Ecto neural progenitor cell (in vitro differentiated cells): ENCODE measurements at places on chromosomes 1 and 21.

DNA sequence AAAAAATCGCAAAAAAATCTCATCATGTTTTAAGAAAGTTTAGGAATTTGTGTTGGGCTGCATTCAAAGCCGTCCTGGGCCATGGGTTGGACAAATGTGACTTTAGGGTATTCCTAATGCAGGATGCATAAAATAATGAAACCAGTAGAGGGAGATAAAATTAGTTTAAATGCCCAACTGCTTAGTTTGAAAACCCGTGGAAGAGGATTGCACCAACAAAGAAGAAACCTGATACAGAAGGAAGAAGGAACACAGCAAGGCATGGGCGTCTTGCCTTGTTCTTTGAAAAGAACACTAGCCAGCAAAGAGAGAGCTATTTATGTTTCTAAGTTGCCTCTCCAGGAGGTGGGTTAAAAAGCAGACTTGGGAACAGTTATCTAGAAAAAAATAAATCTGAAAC lies 37.9 kb downstream of the WDR3 start:
- DNase-seq, result no peak

DNA sequence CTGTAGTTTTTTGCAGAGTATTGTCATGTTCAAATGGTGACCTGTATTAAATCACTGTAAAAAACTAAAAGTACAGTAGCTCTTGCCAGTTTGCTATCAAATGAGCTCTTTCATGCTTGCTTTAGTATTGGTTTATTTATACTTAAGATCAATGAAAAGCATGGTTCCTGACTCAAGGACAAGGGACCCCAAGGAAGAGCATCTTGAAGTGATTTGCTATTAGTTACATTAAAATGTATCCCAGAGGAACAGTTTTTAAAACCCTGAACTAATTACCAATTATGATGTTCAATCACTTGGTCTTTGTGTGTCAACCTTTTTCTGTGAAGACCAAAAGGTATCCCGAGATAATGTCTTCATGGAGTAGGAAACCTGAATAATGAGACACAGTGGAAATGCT lies at the start of gene OR13G1:
TSS of gene OR13G1 (minus strand) at position 101 of the 400 bp plus-strand sequence. CDS start 6,698 bp downstream, outside the sequence.
- no peak for DNase-seq

DNA sequence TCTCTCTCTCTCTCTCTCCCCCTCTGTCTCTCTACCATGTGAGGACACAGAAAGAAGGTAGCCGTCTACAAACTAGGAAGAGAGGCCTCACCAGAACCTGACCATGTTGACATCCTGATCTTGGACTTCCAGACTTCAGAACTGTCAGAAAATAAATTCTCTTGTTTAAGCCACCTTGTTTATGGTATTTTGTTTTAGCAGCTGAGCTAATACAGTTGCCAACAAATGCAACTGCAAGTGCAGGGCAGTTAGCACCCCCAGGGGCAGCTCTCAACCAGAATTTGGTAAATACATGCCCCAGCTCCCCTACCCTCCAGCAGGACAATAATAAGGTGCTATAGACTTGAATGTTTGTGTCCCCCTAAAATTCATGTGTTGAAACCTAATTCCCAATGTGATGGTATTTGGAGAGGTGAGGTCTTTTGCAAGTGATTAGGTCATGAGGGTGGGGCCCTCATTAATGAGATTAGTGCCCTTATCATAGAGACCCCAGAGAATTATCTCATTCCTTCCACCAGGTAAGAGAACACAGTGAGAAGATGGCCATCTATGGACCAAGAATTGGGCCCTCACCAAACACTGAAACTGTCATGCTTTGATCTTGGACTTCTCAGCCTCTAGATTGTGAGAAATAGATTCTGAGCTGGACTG lies 6.7 kb upstream of the SLC45A1 start:
- no peak for DNase-seq

- no peak for DNase-seq
These were observed 15.4 kb upstream of the AGTRAP start for GRCh38 chr1:11720525-11720924.

DNA sequence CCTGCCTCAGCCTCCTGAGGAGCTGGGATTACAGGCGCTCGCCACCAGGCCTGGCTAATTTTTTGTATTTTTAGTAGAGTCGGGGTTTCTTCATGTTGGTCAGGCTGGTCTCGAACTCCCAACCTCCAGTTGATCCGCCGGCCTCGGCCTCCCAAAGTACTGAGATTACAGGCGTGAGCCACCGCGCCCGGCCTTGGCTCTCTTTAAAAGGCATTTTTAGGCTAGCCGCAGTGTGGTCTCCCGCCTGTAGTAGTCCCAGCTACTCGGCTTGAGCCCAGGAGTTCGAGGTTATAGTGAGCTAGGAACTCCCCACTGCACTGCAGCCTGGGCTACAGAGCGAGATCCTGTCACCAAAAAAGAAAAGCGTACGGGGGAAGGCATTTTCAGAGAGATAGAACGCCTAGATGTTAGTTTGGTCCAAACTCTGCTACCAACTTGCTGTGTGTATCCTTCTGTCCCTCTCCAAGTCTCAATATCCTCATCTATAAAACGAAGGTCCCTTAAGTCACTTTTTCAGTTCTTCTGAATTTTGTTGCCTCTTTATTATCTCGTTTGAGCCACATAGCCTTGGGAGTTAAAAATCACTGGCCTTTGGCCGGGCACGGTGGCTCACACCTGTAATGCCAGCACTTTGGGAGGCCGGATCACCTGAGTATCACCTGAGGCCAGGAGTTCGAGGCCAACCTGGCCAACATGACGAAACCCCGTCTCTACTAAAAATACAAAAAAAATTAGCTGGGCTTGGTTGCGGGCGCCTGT lies 734 bp downstream of the MED18 start:
- peak; percentile 51 for DNase-seq

GRCh38 chr1:160376525-160377131 lies 9.8 kb downstream of the NHLH1 start:
- no peak for DNase-seq

DNA sequence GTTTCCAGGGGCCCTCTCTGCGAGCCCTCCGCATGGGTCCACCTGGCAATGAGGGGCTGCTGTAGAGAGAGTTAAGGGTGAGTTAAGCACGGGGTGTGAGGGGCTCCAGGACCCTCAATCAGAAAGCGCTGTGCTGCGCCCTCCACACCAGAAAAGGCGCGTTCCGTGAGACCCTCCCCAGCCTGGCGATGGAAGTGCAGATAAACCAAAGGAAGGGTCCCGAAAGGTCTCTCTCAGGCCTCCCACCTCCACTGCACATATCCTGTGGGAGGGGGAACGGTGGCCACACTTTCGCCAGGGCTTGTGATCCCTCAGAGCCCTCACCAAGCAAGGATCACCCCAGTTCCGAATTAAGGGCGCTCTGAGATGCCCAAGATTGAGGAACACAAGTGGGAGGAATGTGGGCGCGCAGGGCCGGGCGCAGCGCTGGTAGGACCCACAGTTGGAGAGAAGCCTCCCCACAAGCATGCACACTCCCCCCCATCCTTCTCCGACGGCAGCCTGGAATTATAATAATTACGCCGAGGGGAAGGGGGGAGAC lies 1.1 kb downstream of the WNT3A start:
- peak; percentile 51 for DNase-seq

- DNase-seq, result no peak
These were observed 16.0 kb upstream of the PDE9A start for GRCh38 chr21:42637267-42638041.

- DNase-seq, result no peak
These were observed 76.4 kb downstream of the UBE4B start for GRCh38 chr1:10108948-10109708.
